ENCODE measurements at places on chromosomes 5 and 9.

GRCh38 chr5:30581198-30581935 is 612.1 kb upstream of the CDH6 start:
- DNase-seq = no peak

DNA sequence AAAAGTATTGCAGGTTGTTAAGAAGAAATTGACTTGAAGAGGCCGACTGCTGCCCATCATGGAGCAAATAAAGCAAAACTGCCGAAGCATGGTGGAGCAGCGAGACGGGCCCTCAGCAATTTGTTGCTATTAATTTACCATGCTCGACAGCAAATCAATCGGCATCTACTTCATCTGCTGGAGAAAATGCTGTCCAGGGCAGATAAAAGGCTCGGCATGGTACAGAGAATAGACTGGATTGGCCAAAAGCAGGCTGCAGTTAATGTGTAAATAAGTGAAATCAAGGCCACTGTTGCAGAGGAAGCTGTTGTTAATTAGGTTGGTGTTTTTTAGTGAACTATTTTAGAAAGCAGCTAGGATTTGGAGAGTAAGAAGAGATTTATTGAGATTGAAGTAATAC is 8.3 kb downstream of the TLE4 start:
- no peak for DNase-seq

- DNase-seq = no peak
Observed at GRCh38 chr5:140821375-140822280, at the start of gene PCDHA5. PCDHA5 (plus strand) TSS chr5:140821613.

GRCh38 chr5:175123542-175123941 is 320.4 kb downstream of the DRD1 start:
- DNase-seq = no peak

- no peak for DNase-seq
Observed at GRCh38 chr5:154311362-154311761, 120.8 kb downstream of the GALNT10 start.

DNA sequence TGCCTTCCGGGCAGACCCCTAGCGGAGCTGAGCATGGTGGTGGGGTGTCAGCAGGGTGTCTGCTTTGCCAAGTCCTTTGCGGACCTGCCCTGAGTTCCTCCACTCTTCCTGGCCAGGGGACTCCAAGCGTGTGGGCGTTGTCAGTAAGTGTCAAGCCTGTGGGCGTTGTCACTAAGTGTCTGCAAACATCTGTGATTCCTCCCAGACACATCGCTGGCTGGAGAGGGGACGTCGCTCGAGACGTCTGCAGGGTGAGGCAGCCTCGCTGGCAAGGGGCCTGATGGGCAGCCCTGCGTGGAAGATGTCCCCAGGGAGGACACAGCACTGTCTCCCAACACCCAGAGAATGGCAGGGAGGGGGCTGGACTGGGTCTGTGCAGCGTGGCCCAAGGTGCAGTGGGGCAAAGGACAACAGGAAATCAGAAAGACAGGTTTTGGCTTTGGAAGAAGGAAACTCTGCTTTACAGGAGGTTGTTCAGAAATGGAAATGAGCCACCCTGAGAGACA is 28.8 kb downstream of the ADAMTSL2 start:
- DNase-seq = no peak

DNA sequence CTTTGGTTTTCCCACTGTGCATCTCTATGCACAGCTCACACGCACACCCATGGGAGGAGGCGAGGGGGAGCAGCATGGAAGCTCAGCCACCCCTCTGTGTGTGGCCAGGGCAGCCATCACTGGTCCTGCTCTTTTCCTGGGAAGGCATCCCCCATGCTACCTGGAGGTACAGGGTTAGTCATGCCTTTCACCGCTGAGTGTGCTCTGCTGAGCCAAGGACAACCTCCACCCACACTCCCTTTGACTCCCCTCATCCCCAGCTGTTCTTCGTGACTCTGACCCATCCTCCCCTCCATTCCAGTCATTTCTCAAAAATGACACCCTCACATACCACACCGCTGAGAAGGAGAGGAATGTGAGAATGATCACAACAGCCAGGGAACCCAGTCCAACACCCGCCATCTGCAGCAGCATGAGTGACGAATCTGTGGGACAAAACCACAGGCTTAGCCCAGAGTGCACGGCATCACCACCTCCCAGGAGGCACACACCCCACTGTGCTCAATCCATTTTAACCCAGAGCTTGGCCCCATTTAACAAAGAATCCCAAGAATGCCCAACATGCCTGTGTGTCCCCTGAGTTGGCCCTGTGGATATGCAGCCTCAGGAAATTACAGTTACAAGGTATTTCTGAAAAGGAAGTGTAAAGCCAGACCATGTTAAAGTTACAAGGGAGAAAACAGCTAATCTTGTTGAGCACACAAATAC is 133.4 kb downstream of the SUSD1 start:
- no peak for DNase-seq

DNA sequence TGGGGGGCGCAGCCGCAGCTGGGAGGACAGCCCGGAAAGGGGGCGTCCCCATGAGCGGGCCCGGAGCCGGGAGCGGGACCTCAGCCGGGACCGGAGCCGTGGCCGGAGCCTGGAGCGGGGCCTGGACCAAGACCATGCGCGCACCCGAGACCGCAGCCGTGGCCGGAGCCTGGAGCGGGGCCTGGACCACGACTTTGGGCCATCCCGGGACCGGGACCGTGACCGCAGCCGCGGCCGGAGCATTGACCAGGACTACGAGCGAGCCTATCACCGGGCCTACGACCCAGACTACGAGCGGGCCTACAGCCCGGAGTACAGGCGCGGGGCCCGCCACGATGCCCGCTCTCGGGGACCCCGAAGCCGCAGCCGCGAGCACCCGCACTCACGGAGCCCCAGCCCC is 47.0 kb downstream of the TJP2 start:
- no peak for DNase-seq

DNA sequence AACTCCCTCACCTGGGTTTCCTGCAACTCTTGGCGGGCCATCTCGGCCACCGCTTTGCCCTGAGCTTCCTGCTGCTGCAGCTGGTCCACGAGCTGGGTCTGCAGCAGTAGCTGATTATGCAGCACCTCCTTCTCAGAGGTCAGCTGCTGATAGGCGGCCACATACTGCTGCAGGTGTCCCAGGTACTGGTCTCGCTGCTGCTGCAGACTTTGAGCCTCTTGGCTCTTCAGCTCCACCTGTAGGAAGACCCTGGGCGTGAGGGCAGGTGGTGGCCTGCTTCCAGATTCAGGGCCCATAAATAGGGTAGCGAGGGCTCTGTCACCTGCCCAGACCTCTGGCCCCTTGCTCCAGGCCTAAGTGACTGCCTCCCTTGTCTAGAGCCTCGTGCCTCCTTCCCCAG is 16.7 kb downstream of the GOLGA2 start:
- DNase-seq = no peak

- no peak for DNase-seq
Observed at GRCh38 chr9:11335011-11335410, 722.2 kb upstream of the PTPRD start.

GRCh38 chr9:82797534-82797933 is 265.4 kb downstream of the RASEF start:
- peak; percentile 16 for DNase-seq

DNA sequence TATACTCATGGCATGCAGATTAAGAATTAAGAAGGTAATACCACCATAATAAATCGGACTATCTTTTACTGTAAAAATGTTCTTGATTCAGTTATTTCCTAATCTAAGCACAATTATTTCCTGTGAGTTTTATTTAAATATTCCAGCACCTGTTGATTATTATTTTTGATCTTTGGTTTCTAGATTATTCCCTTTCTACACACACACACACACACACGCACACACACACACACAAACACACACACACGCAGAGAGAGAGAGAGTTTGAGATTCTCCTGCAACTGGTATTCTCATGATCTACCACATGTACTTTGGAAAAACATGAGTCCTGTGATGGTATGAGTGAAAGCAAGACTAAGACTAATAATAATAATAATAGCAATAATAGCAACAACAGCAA is 17.0 kb upstream of the CKMT2 start:
- DNase-seq = no peak

GRCh38 chr5:154519359-154519758 is 41.3 kb upstream of the HAND1 start:
- DNase-seq = no peak

DNA sequence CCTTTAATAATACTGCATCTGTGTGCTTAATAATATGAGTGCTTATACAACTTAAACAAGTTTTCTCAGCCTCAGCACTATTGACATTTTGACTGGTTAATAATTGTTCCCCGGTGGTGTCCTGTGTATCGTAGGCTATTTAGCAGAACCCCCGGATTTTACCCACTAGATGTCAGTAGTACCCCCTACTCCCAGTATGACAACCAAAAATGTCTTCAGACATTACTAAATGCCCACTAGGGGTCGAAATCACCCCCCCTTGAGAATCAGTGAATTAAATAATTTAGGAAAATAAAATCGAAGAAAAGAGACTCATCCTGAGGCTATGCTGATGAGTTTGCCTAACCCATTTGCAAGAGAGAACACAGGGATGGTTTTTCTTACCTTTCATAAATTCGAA is 166.3 kb downstream of the ATP10B start:
- DNase-seq = no peak

DNA sequence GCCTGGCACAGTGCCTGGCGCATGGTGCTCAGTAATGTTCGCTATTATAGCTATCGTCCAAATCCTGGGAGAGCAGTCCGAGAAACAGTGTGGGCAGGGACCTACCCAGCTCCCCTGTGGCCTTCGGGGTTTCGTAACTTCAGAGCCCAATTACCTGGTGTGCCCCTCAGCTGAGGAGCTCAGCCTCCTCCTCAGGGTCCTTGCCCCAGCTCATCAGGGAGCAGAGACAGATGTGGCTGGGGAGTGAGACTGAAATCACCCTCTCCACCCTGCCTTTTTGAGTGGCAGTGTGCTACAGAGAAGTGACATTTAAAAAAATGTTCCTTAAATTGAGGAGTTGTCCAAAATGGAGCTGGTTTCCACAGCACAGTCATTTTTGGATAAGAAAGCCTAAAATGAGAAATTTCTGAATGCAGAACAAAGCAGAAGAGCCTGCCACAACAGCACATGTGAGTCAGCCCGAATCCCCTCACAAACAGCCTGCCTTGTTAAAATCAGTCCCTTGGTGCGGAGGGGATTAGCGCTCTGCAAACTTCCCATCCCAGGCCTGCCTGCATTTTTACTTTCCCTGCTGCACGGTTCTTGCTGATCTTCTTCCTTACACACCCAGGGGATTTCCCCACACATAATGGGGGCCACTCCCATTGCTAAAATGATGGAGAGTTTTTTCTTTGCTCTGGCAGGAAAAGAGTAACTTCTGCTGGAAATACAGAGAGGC is 78.1 kb upstream of the PITX1 start:
- DNase-seq = no peak

- no peak for DNase-seq
Observed at GRCh38 chr9:35051069-35051967, 21.1 kb downstream of the VCP start.

- no peak for DNase-seq
Observed at GRCh38 chr5:122442938-122443337, 130.9 kb downstream of the SNCAIP start.

DNA sequence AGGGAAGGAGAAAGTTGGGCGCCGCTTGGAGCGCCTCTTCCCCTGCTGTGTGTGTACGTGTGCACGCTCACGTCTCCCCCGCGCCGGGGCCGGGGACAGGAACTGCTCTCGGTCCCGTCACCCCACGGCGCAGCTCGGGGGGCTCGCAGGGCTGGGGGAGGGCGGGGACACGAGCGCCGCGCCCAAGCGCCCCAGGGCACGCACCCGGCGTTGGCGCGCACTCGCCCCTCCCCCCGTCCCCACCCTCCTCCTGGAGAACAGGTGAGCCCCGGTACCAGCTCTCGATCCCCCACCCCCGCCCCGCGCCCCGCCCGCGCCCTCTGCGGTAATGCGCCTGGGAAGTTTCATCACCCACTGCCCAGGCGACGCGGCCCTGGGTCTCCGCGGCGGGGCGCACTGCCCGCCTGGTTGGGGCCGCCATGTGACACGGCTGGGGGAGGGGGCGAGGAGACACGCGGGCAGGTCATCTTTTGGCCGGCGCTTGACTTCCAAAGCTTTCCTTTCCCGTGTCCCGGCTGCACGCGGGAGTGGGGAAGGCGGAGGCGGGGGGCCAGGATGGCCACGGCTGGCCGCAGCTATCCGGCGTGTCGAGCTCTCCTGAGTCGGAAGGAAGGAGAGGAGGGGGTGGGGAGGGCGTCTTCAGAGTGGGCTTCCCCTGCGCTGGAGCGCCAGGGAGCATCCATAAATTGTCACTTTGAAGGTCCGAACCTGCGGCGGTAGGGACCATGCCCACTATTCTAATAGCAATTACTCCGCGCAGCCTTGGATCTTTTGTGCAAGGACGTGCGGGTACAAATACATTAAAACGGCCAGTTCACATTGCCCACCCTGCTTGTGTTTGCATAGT is 1.5 kb upstream of the STC2 start:
- no peak for DNase-seq

GRCh38 chr5:159184858-159185381 is 24.4 kb downstream of the RNF145 start:
- DNase-seq = no peak

DNA sequence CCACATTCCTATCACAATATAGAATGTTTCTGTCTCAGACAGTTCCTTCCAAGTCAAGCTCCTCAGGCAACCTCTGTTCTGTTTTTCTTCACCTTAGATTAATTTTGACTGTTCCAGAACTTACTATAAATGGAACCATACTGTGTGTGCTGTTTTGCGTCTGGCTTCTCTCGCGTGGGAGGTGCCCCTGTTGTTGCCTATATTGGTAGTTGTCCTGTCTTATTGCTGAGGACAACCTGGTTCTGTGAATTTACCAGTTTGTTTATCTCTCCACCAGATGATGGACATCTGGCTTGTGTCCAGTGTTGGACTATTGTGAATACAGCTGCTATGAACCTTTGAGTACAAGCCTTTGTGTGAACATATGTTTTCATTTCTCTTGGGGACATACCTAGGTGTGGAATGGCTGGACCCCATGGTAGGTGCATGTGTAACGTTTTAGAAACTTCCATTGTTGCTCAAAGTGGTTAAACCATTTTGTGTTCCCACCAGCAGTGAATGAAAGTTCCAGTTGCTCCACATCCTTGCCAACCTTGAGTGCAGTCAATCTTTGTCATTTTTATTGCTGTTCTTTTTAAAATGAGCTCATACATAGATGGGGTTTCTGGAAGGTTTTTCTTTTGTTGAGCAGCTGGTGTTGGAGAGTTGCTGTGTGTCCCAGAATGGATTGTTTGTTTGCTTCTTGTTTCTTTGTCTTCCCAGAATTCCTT is 18.1 kb downstream of the HMCN2 start:
- no peak for DNase-seq

DNA sequence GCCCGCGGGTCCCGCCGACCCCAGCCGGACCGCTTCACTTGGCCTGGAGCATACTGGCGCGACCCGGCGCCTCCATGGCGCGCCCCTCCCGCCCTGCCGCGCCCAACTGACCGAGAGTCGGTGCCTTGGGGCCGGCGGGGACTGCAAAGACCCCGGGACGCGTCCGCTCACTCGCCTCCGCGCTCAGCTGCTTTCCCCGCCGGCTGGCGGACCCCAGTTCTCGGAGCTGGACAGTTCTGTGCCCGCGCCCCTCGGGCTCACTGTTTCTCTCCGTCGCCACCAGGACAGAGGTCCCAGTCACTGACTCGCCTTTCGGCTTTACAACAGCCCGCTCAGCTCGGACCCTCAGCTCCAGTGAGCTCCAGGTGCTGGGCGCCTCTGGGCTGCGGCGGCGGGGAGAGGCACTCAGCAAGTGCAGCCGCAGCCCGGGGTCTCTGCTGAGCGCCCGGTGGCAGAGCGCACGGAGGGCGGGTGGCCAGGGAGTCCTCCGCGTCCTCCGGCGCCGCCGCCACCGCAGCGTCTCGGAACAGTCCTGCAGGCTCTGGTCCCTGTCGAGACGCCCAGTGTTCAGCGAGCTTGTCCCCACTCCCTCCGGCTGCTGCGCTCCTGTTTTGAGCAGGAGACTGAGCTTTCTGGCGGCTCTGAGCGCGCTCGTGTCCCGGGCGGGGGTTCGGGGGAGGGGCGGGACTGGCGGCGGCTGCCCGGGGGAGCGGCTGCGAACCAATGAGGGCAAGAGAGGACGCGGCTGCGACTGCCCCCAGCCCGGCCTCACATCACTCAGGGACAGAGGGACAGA is at the start of gene SMIM32:
SMIM32 (minus strand) TSS at position 637 of the 796 bp plus-strand sequence. CDS start 638 bp downstream, outside the sequence.
- DNase-seq = no peak

Measured in NCI-H187 treated with DMSO at 0.1 percent for 48 hours (cell line).